Motor neuron (in vitro differentiated cells): ENCODE measurements at places on chromosomes 2 and 18. TPM values are rescaled to one million over a fixed set of nuclear protein-coding genes. Genes with fewer than 3 reads are reported as not detected.

- ATAC-seq = no peak
Observed at GRCh38 chr2:23487735-23488492, 102.9 kb downstream of the KLHL29 start.

DNA sequence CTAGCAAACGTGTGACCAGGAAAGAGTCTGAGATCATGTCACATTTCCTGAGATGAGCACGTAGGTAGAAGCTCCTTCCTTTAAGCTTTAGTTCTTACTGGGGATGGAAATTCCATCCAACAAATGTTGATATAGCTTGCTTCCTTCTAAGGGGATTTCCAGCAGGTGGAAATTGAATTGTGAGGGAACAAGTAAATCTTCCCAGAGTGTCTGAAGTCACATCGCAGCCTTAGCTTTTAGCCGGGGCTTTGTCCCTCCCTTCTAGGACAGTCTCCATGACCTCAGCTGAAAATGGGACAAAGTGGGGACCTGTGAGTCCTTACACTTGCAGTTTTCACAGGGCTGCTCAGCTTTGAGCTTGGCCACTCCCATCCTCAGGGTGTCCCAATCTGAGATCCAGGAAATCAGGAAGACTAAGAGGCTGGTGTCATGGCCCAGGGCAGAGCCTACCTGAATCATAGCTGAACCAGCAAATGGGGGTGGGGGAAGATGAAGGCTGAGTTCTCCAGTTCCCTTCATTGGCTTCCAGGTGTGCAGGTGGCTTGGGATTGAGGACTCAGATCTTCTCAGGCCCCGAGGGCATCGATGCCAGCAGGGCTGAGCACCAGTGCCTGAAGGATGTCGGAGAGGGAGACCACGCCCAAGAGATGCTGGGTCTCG, 8.3 kb downstream of the PRKAG3 start:
- no peak for ATAC-seq

- ATAC-seq = no peak
Observed at GRCh38 chr2:204738721-204739120, 193.4 kb downstream of the PARD3B start.

- no peak for ATAC-seq
Observed at GRCh38 chr2:144211826-144212225, 308.1 kb downstream of the ZEB2 start.

DNA sequence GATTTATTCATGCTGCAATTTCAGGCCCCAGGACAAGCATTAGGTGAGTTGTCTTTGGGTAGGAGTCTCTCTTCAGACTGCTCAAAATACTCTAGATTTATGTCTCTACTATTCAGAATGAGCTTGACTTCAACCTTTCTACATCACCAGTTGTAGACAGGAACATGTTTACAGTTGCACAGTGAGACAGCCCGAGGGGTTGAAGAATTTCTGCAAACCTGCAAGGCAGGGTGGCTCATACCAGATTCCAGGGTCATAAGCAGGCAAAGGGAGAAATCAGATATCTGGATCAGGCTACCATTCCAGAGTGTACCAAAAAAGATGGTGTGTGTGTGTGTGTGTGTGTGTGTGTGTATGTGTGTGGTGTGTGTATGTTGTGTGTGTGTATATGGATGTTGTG, 112.4 kb downstream of the SPP2 start:
- peak; percentile 47 for ATAC-seq

- no peak for ATAC-seq
Observed at GRCh38 chr2:197464175-197464574, 10.8 kb downstream of the COQ10B start.

- ATAC-seq = peak; percentile 21
Observed at GRCh38 chr2:149732730-149733290, 145.2 kb upstream of the MMADHC start.

DNA sequence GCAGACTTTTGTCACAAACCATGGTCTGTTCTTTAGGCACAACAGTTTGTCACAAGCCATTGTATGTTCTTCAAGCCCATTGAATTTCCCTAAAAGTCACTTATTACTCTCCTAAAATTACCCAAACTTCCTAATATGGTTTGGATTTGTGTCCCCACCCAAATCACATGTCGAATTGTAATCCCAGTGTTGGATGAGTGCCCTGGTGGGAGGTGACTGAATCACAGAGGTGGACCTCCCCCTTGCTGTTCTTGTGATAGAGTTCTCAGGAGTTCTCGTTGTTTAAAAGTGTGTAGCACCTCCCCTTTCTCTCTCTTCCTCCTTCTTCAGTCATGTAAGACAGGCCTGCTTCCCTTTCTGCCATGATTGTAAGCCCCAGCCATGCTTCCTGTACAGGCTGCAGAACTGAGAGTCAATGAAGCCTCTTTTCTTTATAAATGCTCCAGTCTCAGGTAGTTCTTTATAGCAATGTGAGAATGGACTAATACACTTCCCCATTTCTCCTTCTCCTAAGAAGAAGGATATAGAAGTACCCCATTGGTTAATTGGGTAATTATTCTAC, 11.2 kb upstream of the GYPC start:
- ATAC-seq = no peak

- no peak for ATAC-seq
Observed at GRCh38 chr18:72419914-72420313, 124.2 kb downstream of the CBLN2 start.

DNA sequence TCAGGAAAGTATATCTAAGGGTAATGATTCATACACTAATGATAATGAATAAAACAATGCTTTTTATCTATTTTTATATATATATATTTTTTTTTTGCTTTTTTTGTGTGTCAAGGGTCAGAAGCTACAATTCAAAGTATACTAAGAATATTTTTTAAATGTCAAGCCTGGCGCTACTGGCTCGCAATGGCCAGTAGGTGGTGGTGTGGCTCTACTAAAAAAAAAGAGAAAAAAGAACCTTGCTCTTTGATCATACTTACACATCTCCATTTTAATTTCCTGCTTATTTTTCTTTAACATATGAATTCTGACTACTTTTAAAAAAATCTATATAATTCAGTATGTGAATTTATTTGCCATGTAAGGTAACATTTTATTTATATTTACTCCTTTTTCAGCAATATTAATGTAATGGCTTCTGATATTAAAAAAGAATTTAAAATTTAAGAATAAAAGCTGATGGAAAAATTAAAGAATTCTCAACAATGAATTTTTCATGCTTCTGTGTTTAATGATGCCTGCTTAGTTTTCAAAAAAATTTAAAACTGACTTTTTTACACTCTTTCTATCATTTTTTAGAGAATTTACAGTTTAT, 232.9 kb downstream of the GULP1 start:
- ATAC-seq = no peak

DNA sequence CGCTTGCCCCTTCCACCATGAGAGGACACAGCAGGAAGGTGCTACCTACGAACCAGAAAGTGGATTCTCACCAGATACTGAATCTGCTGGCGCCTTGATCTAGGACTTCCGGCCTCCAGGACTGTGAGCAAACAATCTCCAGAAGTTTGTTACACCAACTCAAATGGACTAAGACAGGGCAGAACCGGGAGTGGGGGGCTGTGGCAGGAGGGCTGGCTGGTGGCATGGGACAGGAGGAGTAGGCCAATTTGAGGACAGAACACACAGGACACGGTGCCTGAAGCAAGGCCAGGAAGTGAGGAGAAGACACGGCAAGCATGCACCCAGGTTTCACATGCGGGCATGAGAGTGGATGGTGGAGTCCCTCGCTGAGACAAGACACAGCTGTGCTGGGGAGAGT, 40.1 kb downstream of the CRACDL start:
- no peak for ATAC-seq

GRCh38 chr18:28147674-28148171, 29.2 kb downstream of the CDH2 start:
- ATAC-seq = no peak

GRCh38 chr2:149410701-149411484, 80.5 kb downstream of the LYPD6 start:
- peak; percentile 36 for ATAC-seq

- ATAC-seq = peak; percentile 68
Observed at GRCh38 chr2:188303363-188304031, 11.8 kb downstream of the GULP1 start.

- ATAC-seq = no peak
Observed at GRCh38 chr2:222362336-222362735, 62.0 kb upstream of the SGPP2 start.

DNA sequence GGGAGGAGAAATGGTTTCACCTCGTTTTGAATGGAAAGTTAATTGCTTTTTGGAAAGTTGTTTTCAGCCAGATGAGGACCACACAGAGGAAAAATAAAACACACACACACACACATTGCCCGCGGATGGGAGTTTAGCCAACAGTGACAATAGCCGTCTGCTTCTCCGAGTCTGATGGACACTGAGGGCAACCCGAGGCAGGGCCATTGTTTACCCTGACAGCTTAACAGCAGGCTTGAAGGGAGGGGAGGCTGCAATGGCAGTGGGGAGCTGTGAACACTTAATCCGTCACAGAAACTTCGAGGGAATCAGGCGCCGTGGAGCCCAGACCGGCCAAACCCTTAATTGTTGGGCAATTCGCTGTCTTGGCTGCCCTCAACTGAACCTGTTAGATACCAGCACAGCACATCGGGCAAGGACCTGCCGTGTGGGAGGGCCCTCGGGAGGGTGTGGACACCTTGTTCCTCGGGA, 145.9 kb downstream of the ACKR3 start:
- ATAC-seq = peak; percentile 84

GRCh38 chr18:56945171-56946083, 201.5 kb upstream of the BOD1L2 start:
- ATAC-seq = no peak

GRCh38 chr18:66582211-66582610, 21.7 kb downstream of the CDH19 start:
- ATAC-seq = peak; percentile 80

- no peak for ATAC-seq
Observed at GRCh38 chr2:70412294-70413070, 110.6 kb upstream of the FAM136A start.

- no peak for ATAC-seq
Observed at GRCh38 chr2:171800639-171801038, 93.4 kb downstream of the SLC25A12 start.

GRCh38 chr2:191155608-191156071, 4.8 kb upstream of the STAT4 start:
- no peak for ATAC-seq

- ATAC-seq = peak; percentile 53
Observed at GRCh38 chr18:3468833-3469232, 18.9 kb downstream of the TGIF1 start.

GRCh38 chr2:186590759-186591505, 1.1 kb downstream of the ITGAV start:
- peak; percentile 5 for ATAC-seq

DNA sequence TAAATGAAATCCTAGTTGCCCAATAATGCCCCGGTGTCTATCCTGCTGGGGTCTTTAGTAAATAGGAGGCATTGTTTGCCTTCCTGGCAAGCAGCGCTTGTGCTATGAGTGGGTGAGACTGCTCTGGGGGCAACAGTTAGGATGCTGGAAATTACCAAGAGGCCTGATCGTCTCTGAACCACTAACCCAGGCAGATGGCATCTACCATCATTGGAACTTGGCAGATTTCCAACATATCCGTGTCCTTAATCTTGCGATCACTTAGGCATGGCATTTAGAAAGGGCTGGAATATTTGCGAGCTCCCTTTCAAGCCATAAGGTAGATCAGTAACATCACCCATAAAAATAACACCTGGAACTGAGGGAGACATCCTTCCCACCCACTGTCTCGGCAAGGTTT, 18.8 kb upstream of the SH3RF3 start:
- no peak for ATAC-seq

DNA sequence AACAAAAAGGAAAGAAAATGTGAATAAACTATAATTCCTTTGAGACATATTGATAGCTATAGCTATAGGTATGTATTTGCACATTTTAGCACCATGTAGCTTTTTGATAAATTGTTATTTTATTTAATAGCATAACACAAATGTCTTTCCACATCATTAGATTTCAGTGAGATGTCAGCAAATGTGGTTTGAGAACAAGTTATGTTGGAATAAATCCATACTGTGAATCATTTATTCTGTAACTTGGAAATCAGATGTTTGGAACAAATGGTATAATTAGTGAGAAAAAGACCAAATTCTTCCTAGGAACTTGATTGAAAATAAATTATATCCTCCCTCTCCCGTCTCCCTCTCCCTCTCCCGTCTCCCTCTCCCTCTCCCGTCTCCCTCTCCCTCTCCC, 62.8 kb downstream of the NABP1 start:
- no peak for ATAC-seq

- no peak for ATAC-seq
Observed at GRCh38 chr2:53058526-53058925, 709.1 kb upstream of the CHAC2 start.

GRCh38 chr2:30545875-30546274, 98.8 kb downstream of the LCLAT1 start:
- ATAC-seq = no peak

GRCh38 chr2:12081481-12082210, 335.2 kb downstream of the LPIN1 start:
- no peak for ATAC-seq

DNA sequence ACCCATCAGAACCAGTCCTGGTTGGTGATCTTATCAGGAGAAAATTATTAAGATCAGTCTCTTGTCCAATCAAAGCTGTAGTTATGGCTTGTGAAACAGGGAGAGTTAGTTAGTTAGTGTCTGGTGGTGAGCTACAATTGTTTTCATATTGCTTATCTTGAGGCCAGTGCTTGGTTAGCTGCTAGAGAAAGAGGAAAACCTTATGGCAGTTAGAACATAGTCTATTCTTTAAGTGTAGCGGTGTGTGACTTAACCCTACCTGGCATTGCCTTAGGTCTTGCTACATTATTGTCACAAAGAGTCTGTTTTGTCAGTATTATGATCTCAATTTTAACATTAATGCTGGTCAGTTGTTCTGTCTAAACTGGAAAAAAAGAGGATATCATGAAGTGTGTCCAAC, 11.5 kb upstream of the ABCA12 start:
- ATAC-seq = no peak

LINC00305 gene
- total RNA-seq = not detected in 2 replicates

ALPI gene
- 0.13 TPM in 1 of 2 replicates, not detected in the other for total RNA-seq

NYAP2 gene
- 8.5 and 9.2 TPM in 2 replicates for total RNA-seq

KCNG2 gene
- total RNA-seq = 0.93 TPM in 1 of 2 replicates, not detected in the other

PRSS56 gene
- 1.3 and 1.9 TPM in 2 replicates for total RNA-seq

SUPT7L gene
- 35.5 and 36.9 TPM in 2 replicates for total RNA-seq

RAB17 gene
- 0.33 and 0.38 TPM in 2 replicates for total RNA-seq

G6PC2 gene
- 0.13 TPM in 1 of 2 replicates, not detected in the other for total RNA-seq

KCNJ13 gene
- total RNA-seq = 1.0 and 1.1 TPM in 2 replicates

ESPNL gene
- total RNA-seq = 0.37 and 0.71 TPM in 2 replicates

AKAIN1 gene
- not detected in 2 replicates for total RNA-seq

GPR45 gene
- 1.1 and 1.8 TPM in 2 replicates for total RNA-seq
